ENCODE measurements at places on chromosomes 13 and 19. TPM values are rescaled to one million over a fixed set of nuclear protein-coding genes. Genes with fewer than 3 reads are reported as not detected.

DNA sequence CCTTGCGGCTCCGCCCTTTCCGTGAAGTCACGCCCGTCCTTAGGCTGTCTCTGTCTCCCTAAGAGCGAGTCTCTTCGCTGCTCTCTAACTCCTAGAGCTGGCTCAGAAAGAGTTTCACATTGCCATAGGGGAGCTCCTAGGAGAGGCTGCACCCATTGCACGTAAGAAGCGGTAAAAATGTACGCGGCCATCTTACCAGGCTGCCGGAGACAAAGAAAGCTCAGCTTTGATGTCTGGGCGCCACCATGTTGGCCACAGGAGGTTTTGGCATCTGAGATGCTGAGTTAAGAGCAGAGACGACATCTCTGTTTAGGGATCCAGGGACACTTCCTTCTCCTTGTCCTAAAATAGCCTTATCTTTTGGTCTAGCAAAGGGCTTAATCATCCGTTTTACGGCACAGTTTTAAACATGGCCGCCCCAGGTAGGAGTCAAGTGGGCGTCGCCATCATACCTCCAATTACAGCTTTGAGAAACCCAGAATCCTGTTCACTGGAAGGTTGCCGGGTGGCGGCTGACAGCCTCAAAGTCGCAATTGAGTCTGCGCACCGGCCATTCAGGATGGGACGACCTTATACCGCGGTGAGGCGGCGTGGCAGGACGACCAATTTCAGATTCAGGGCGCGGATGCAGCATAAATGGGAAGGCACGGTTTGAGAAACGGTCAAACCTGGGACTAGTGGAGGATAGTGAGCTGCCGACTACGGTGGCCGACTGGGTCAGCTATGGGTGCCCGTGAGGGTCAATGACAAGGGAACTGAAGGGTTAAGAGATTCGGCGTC is at the start of gene ZNF793:
Gene ZNF793, plus strand, starts transcription at position 553 of the 780 bp plus-strand sequence. CDS start 16,501 bp downstream, outside the sequence.
- DNase-seq = no peak

CLEC4G gene
- not detected for polyA plus RNA-seq

GRCh38 chr13:110297766-110298504 is 9.0 kb downstream of the COL4A1 start:
- DNase-seq = no peak

- DNase-seq = no peak
Measured at GRCh38 chr13:66703597-66703996, 526.5 kb downstream of the PCDH9 start.

GRCh38 chr13:50387051-50387581 is 371.9 kb downstream of the KCNRG start:
- DNase-seq = no peak

GJB6 gene
- polyA plus RNA-seq = not detected

GRCh38 chr13:98488736-98489135 is 88.2 kb downstream of the STK24 start:
- no peak for DNase-seq

- peak; percentile 75 for DNase-seq
Measured at GRCh38 chr13:43878892-43879754, at the start of gene CCDC122. CCDC122 (minus strand) TSS chr13:43879740; CDS start chr13:43869376, 10,364 bp downstream.

DNA sequence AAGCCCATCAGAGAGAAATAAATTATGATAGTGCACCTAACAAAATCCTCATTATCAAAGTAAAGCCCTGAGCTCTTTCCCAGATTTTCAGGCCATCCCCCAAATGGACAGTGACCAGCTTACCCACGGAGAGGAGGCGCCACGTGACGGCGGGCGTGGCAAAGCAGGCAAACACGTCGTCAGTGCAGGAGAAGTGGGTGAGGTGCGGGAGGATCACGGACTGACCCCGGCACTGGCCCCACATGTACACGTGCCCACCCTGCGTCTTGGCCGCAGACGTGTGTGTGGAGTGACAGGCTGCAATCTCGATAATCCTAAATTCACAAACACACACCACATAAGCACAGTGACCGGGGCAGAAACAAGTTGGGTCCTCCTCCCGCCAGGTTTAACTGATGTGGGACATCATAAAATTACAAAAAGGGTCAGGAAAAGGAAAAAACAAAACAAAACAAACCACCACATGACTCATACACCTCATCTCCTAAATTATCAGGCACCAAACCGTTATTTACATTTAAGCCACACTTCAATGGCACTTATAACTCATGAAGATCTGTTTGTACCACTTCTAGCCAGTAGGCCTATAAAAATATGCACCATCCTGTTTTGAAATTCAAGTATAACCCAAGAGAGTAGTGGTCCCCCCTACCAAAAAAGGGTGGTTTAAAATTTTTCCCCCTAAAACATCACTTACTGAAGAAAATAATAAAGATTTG is 30.1 kb downstream of the RCBTB2 start:
- DNase-seq = no peak

GRCh38 chr13:71524613-71525304 is 342.2 kb downstream of the DACH1 start:
- no peak for DNase-seq

ZNF841 gene
- polyA plus RNA-seq = 2.2 TPM

DNA sequence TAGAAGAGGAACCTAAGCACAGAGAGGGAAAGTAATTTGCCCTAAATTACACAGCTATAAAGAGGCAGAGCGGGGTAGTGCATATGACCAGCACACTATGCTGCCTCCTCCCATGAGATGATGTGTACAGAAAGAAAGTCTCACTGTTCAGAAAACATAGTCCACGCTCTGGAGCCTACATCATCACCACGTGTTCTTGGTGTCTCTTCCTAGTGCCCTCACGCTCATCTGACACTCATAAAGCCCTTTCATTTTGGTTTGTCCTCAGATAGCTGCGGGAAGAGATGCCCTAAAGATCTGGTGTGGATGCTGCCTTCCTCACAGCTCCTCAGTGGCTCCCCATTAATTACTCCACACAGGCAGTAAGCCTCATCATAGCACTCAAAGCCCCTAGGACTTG is 27.4 kb upstream of the SIAH3 start:
- DNase-seq = no peak

LGALS14 gene
- polyA plus RNA-seq = not detected

NKPD1 gene
- 0.10 TPM for polyA plus RNA-seq

- no peak for DNase-seq
Measured at GRCh38 chr13:50708461-50708860, 135.0 kb downstream of the DLEU7 start.

FBL gene
- 1,141 TPM for polyA plus RNA-seq

AMH gene
- polyA plus RNA-seq = 12.7 TPM

GRCh38 chr19:30883071-30883470 is 466.2 kb downstream of the TSHZ3 start:
- DNase-seq = no peak

- DNase-seq = no peak
Measured at GRCh38 chr13:40024967-40025714, 369.7 kb downstream of the COG6 start.

DNA sequence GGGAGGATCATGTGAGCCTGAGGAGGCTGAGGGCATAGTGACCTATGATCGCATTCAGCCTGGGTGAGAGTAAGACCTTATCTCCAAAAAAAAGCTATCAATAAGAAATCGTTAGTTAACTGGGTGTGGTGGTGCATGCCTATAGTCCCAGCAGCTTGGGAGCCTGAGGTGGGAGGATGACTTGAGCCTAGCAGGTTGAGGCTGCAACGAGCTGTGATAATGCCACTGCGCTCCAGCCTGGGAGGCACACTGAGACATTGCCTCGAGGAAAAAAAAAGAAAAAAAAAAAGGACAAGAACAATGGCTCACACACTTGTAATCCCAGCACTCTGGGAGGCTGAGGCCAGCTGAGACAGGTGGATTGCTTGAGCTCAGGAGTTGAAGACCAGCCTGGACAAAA is 16.2 kb downstream of the PSPC1 start:
- no peak for DNase-seq

DNA sequence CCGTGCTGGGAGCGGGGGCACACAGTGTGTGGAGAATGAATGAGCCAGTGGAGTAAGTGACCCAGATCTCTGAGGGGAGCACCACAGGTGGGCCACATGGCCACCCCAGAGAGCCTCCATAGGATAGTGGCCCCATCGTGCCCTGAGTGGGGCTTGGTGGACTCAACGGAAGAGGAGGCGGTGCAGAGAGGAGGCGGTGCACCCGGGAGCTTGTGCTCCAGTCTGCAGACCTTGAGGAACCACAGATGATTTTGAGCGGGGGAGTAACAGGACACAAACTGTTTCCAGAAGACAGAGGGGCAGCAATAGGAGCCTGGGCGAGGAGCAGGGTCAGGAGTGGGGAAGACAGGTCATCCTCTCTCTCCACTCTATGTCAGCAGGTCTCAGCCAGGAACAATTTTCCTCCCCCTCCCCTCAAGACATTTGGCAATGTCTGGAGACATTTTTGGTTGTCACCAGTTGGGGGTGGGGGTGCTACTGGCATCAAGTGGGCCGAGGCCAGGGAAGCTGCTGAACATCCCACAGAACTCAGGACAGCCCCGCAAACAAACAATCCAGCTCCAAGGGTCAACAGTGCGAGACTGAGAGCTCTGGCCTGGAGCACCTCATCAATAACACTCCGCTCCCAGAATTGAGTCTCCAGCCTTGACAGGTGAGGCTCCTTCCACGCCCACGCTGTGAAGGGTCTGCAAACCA is 182.2 kb downstream of the USP12 start:
- DNase-seq = no peak

DNA sequence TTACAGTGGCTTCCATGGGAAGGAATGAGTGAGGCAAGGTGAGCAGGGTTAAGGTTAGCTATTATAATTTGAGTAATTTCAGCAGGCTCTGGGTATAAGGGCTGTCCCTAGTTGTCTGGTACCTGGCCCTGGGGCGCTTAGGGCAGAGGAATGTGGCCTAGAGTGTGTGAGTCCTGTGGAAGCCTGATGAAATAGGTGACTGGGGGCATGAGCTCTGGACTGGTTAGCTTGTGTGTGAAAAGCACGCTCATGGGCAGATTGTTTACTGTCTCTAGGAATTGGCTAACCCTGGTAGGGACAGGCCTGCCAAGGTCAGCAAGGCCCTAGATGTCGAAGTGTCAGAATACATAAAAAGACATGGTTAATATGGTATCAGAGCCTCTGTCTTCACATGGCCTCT is 42.5 kb downstream of the SPRYD7 start:
- no peak for DNase-seq

GRCh38 chr13:43267916-43268315 is 244.5 kb downstream of the DNAJC15 start:
- DNase-seq = no peak

GRCh38 chr13:59413126-59413525 is 750.6 kb downstream of the DIAPH3 start:
- no peak for DNase-seq

DNA sequence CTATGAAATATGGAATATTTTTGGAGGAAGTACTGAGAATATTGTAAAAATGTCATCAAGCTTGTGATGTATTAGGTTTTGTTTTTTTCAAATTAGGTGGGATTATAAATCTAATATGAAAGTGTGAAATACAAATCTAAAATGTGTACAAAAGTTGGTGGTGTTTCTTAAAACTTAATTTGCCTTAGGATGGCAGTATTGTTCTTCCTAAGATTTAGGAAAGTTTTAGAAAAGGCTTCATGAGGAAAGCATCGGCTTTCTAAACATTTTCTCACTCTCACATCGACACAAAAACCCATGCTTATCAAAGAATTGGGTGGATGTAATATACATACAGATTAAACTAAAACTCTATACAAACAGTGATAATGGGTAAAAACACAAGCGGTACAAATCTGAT is 972.0 kb upstream of the PCDH20 start:
- no peak for DNase-seq

DNA sequence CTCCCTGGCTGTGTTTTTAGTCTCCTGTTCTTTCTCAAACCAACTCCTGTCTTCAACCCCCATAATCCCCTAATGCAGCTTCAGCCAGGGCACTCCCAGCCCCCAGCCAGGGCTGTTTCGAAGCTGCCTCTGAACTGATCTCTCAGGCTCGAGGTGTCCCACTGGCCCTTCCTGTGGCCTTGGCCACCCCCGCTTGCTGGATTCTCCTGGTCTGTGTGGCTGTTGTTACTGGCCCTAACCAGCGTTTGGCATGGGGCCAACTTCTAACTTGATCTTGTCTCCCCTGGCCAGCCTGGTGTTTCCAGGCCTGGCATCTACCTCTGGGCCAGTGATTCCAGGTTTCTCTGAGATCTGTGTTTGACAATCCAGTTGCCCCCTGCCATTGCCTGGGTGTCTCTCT is 11.0 kb downstream of the XAB2 start:
- DNase-seq = peak; percentile 21

CLDND2 gene
- polyA plus RNA-seq = 3.0 TPM
